ENCODE measurements at places on chromosomes 13 and 19. TPM values are rescaled to one million over a fixed set of nuclear protein-coding genes. Genes with fewer than 3 reads are reported as not detected.

PBX4 gene
- total RNA-seq: 1.5 TPM

COG3 gene
- 15.6 TPM for total RNA-seq

MYO1F gene
- 3.9 TPM for total RNA-seq

ZNF155 gene
- 7.8 TPM for total RNA-seq

NKPD1 gene
- total RNA-seq: 1.3 TPM

PLPP2 gene
- total RNA-seq: 82.6 TPM

HOMER3 gene
- total RNA-seq: 23.5 TPM

ZNF433 gene
- 2.0 TPM for total RNA-seq

SMIM17 gene
- total RNA-seq: 0.19 TPM

IL11 gene
- total RNA-seq: 1.1 TPM

RAB20 gene
- total RNA-seq: 26.6 TPM

GFY gene
- total RNA-seq: not detected

FUT1 gene
- total RNA-seq: 20.3 TPM

RANBP3 gene
- 105 TPM for total RNA-seq

ARHGAP45 gene
- 56.0 TPM for total RNA-seq

GAPDHS gene
- not detected for total RNA-seq

DPY19L3 gene
- total RNA-seq: 43.3 TPM

THAP8 gene
- 12.7 TPM for total RNA-seq

FBN3 gene
- 34.7 TPM for total RNA-seq

ADAT3 gene
- total RNA-seq: 10.6 TPM

PLVAP gene
- total RNA-seq: not detected

CDC42EP5 gene
- 0.35 TPM for total RNA-seq

TTYH1 gene
- 40.8 TPM for total RNA-seq

BST2 gene
- 28.9 TPM for total RNA-seq

ADGRL1 gene
- total RNA-seq: 100 TPM

TUBB4A gene
- 41.7 TPM for total RNA-seq

RXFP2 gene
- not detected for total RNA-seq

ZFR2 gene
- total RNA-seq: 15.8 TPM

TNNT1 gene
- total RNA-seq: 51.4 TPM

ZNF71 gene
- 13.9 TPM for total RNA-seq

ZNF112 gene
- total RNA-seq: 4.2 TPM

CHMP2A gene
- 78.6 TPM for total RNA-seq

GAS6 gene
- total RNA-seq: 18.0 TPM

SIGLECL1 gene
- total RNA-seq: not detected

ERICH4 gene
- not detected for total RNA-seq
